ENCODE measurements at places on chromosomes 1 and 21.
A peak's percentile ranks its signal among the peaks of the same experiment; 100 is the strongest.

DNA sequence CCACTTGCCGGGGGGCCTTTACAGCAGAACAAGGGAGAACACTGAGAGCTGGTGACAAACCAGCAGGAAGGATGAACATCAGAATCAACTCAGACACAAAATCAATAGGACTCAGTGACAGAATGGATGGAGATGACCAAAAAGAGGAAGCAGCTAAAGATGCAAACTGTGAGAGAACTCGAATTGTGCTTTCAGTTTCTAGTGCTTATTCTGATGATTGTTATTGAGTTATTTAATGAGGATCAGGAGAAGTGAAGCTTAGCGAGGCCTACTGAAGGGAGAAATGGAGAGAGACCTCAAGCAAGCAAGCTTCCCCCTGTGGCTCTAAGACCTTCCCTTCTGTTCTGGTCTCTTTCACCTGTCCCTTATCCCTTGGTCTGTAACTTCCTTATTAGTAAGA is 30.3 kb upstream of the TMEM125 start:
- DNase-seq = peak; percentile 60

GRCh38 chr21:27060190-27060589 is 93.3 kb upstream of the ADAMTS5 start:
- no peak for DNase-seq

- DNase-seq = no peak
These were observed 82.5 kb downstream of the PDE9A start for GRCh38 chr21:42735944-42736343.

GRCh38 chr1:174988986-174989385 is 10.8 kb upstream of the CACYBP start:
- DNase-seq = no peak

DNA sequence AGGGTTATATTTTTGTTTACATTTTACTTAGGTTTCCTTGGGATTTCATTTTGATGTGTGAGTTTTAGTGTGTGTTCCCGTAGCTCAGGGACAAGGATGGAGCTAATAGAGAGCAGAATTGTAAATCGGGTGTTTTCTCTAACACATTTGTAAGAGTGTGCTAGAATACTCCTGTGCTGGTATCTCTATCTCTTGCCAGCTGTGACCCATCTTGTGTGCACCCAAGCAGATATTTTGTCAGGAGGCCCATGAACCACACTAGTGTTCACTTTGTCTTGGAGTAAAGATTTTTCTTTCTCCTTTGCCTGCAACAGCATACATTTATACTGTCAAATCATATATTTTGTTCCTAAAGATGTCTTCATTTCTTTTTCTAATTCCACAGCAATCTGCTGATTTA is 23.4 kb downstream of the KRTAP19-8 start:
- no peak for DNase-seq

DNA sequence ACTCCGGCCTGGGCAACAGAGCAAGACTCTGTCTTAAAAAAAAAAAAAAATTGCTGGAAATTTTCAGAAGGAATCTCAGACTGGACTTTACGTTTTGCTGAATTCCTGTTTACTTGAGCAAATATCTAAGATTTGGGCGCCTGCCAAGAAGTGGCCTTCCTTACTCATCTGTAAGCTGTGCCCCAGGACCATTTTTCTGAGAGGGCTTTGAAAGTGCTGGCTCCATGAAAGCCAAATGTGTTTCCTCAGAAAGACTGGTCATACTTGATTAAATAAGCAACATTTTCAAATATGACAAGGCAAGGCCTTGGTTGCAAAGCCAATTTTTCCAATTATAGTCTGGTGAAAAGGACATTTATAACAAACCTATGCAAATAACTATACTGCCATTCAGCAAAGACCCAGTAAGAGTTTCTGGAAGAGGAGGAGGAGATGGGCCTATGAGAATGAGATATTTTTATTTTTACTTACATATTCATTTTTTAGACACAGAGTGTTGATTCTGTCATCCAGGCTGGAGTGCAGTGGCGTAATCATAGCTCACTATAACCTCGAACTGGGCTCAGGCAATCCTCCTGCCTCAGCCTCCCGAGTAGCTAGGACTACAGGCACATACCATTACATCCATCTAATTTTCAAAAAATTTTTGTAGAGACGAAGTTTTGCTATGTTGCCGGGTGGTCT is 56.3 kb upstream of the HTR1D start:
- DNase-seq = no peak

DNA sequence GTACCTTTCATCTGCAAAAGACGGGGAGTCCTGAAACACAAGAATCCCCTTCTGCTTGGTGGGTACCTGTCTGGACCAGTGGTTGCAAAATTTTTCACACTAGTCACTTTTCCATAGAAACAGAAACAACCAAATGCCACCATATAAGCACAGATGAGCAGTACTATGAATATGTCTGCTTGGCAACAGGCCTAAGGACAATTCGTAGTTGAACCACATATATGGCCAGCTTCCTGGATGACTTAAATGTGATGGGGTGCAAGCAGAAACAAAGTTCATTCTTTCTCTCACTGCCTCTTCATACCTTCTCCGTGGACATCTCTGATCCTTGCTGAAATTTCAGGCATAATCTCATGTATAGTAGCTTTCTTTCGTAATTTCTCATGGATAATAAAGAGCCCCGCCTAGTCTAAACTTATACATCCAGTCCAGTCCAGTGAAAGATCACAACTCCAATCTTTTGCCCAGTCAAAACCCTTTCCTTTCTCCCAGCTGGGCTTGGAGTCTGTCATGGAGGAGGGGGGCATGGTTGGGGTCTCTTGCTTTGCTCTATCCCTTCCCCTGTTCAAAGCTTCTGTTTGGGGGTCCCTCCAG is 7.0 kb downstream of the FCAMR start:
- DNase-seq = no peak

GRCh38 chr1:93591676-93592550 is 89.7 kb downstream of the BCAR3 start:
- DNase-seq = peak; percentile 37

- DNase-seq = no peak
These were observed 73.1 kb downstream of the GATAD2B start for GRCh38 chr1:153849487-153850185.

DNA sequence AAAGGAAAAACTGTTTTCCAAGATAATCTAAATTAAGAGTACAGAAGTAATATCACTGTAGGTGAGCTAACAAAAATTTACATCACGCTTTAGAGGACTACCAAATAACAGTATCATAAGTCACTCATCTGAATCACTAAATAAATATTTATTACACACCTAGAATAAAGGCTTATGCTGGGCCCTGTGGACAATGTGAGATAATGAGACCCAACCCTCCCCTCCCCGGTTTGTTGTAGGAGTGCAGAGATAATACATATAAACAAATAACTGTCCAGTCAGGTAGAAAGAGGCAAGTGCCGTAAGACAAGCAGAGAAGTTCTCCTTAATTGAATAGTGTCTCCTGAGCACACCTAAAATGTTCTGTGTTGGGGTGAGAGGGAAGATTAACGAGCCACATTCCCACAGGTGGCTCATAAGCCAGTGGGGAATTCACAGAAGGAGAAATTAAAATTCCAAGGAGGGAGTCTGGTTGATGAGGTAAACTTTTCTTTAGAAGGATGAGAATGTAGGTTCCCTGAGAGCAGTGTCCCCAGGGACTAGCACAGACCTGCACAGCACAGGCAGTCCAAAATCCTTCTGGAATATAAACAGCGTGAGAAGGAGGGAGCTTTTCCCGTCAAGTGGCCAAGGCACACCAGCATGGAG is 241.4 kb downstream of the NFIA start:
- no peak for DNase-seq

DNA sequence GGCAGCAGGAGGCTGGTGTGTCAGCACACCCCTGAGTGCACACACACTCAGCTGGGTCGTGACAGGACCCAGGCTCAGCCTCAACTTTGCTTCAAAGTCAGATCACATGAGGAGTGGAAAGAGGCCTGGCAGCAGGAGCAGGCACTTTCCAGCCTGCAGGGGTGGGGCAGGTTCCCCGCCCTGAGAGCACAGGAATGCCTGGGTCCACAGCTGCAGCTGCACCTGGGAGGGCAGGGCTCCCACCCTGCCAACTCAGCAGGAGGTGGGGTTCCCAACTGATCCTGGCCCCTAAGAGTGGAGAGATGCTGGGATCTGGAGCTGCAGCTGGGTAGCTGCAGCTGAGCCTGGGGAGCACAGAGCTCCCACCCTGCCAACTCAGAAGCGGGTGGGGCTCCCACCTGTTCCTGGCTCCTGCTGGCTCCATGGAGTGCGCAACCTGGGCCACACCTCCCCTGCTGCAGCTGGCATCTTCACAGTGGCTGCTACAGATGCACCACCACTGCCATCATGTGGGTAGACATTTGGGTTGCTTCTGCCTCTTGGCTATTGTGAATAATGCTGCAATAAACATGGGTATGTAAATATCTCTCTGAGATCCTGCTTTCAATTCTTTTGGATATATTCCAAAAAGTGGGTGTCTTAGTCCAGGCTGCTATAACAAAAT is 415.4 kb downstream of the TTLL7 start:
- DNase-seq = no peak

DNA sequence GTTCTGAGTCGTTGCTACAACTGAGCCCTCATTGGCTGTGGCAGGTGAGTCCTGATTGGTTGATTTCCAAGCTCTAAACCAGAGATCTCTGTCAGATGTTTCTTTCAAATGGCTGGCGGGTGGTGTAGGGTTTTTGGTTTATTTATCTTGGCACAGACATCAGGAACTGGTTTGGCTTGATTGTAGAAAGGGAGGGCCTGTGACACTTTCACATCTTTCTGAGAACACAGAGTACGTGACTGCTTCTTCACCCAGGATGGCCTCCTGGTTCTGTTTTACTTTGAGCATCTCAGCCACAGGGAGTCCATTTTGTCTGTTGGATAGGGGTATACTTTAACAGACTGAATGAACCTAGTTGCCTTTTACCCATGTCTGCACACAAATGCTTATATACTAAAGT is 89.4 kb upstream of the GPR52 start:
- DNase-seq = no peak

DNA sequence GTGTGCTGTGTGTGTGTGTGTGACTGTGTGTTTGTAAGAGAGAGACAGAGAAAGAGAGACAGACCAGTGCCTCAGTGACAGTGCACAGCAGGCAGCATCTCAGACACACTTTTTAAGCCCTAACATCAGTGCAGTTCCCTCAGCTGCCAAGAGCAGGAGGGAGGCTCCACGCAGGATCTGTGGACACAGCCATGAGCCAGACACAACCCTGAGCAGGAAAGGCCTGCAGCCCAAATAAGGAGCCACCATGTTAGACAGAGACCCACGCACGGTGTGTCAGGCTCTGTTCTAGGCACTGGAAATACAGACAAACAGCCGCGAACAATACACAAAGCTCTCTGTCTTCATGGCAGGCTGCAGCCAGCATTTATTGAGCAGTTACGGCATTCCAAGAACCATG is 445.5 kb downstream of the MATN1 start:
- DNase-seq = no peak

GRCh38 chr1:31952825-31953220 is 14.7 kb upstream of the PTP4A2 start:
- DNase-seq = no peak

DNA sequence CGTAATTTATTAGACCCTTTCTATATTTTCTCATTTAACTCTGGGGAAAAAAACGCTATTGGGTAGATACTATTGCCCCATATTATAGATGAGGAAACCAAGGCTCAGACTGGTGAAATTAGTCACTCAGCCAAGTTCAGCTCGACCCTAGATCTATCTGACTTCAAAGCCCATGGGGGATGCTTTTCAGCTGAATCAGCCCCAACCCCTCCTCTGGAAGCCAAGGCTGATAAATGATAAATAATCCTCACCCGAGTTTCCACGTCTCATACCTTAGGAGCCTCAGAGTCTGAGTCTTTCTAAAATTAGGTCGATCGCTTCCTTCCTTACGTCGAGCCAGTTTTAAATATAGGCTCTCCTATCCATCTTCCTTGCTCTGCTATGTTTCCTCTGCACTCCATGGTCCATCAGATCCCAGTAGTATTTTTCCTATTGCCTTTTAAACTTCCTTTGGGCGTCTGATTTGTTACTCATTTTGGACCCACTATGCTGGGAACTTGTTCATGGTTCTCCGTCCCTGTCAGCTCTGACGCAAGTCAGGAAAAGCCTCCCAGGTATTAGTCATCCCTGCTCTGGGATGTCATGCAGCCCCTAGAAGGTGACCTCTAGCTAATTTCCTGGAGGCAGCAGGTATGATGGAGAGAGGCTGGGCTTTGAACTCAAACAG is 122.8 kb downstream of the PLPP3 start:
- DNase-seq = no peak

- DNase-seq = no peak
These were observed 86.0 kb upstream of the GNG4 start for GRCh38 chr1:235735621-235736020.

DNA sequence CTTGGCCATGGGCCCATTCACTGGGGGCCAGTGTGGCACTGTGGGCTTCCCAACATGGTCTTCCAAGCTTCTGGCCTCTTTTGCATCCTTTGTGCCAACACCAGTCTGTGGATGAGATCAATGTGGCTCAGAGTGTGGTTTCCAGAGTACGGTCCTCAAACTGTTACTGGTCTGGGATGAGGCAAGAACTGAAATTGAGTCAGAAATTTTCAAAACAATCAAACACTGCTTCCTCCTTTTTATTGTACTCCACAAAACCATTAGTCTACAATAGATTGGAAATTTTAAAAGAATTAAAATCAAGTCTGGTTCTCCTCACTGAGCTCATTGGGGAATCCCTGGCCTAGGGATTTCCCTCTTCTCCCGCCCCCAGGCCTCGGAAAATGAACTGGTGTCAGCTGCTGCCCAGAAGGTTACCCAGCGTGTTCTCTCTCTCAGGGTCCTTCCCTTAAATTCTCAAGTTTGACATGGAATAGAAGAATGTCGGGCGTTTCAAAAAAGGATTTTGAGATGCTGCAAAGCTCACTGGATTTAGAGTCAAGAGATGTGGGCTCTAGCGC is 222.0 kb downstream of the SDCCAG8 start:
- DNase-seq = no peak

GRCh38 chr21:43189936-43190335 is 21.1 kb downstream of the CRYAA start:
- DNase-seq = no peak

DNA sequence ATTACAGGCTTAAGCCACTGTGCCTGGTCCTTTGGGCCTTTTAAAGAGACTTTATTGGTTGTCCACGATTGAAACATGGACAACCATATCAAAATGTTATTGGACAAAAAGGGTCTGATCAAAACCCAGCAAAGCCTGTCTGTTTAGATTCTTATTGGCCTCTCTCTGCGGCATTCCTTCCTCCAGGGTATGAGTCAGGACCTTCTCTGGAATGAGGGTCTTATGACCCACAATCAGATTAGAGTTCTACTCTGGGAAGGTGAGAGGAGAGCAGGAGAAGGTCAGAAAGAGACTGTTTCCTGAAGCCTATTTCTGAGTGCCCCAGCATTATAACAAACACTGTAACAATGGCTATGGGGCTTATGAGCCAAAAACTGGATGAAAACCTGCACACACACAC is 7.9 kb downstream of the LURAP1 start:
- DNase-seq = no peak

DNA sequence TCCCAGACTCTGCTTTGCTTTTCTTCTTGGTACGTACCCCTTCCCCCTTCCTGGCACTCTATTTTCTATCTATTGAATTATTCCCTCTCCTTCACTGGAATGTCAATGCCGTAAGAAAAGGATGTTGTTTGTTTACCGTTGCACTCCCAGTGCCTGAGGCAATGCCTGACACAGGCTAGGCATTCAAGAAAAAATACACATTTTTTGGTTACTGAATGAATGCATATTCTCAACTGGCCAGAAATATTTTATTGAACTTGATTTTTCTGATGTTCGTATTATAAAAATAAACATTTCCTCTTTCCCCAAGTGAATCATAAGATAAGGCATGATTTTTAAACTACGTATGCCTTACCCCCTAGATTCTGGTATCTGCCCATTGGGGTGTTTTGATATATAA is 41.2 kb downstream of the GNG12 start:
- DNase-seq = no peak
